Naive thymus-derived CD8-positive, alpha-beta T cell (primary cell): ENCODE measurements at places on chromosomes 1 and 21.

- no peak for DNase-seq
Observed at GRCh38 chr1:24725209-24725651, 20.0 kb upstream of the CLIC4 start.

- no peak for DNase-seq
Observed at GRCh38 chr1:110148961-110149360, 1.3 kb upstream of the SLC6A17 start.

DNA sequence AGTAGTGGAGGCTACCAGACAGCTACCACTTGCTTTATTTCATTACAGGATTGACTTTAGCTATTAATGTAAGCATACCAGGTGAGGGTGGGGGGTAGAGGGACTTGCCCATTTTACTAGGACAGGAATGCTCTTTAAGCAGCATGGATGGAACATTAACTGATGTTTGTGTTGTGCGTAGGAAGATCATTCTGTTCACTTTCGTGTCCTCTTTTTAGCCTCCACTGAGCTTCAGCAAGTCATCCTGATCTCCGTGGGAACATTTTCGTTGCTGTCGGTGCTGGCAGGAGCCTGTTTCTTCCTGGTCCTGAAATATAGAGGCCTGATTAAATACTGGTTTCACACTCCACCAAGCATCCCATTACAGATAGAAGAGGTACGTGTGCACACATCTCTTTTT lies 29.3 kb downstream of the IFNGR2 start:
- DNase-seq: no peak

- no peak for DNase-seq
Observed at GRCh38 chr1:29876441-29876840, 640.1 kb downstream of the PTPRU start.

DNA sequence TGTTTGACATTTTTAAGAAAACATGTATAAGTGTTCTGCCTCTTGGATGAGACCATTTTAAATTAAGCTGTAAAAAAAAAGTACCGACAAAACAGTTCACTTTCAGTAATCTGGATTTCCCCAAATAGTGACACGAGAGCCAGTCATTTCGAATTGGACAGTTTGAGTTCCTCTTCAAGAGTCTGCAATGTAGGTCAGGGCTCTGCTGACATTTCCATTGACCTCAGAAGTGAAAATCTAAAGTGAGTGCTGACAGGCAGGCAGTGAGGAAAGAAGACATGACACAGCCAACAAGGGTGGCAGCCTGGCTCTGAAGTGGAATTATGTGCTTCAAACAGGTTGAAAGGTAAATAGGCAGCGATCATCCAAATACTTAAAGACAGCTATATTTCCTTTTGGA lies at the start of gene IL23R:
Gene IL23R, plus strand, starts transcription at position 259 of the 400 bp plus-strand sequence. CDS start 1,667 bp downstream, outside the sequence.
- no peak for DNase-seq

DNA sequence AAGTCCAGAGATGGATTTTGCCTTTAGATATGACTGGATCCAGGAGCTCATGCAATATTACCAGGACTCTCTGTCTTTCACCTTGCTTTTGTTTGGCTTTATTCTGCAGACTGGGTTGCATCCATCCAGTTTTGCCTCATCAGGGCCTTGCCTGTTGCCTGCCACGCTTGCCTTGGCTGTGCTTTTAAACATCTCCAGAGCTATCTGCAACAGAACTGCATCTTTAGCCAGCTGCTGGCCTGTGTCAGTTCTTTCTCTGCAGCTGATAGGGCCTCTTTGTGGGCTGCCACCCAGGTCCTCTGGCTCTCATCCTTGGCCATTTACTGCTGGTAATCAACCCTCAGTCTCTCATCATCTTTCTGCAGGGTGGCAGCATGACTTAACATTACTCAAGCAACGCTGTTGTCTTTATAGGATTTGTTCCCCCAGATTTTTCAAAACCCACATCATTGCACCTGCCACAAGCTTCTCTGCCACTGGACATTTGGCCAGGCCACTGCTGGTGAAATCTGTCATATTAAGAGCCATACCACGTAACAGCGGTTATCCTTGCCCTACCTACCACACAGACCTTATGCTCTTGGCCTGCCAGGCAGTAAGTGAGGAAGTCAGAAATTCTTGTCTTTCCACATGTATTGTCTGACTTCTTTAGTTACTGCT lies 24.4 kb upstream of the HUNK start:
- DNase-seq: no peak

DNA sequence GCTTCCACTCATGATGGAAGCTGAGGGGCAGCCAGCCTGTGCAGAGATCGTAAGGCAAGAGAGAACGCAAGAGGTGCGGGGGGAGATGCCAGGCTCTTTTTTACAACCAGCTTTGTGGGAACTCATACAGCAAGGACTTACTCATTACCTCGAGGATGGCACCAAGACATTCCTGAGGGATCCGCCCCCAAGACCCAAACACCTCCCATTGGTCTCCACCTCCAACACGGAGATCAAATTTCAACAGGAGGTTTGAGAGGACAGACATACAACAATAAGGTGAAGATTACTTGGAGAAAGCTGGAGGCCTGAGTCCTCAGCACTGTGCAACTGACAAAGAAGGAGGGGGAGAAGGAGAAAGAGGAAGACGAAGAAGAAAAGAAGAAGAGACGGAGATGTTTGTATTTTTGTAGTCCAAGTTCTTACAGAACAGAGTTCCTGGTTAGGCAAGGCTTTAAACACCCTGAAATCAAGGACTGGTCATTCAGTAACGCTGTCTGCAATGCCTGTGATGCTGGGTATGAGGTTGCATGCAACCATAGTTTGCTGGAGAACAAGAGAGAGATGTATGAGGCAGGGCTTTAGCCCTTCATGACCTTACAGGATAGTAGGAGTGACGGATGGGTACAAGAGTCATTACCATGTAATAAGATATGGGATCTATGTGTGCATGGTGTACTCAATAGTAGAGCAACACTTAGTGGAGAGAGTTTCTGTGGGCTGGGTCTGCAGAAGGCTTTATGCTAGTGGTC lies 19.7 kb upstream of the GALNT2 start:
- DNase-seq: no peak

- no peak for DNase-seq
Observed at GRCh38 chr1:9877962-9878361, 32.1 kb downstream of the CTNNBIP1 start.

GRCh38 chr21:33663241-33663640 lies 20.9 kb downstream of the ITSN1 start:
- DNase-seq: no peak

- DNase-seq: no peak
Observed at GRCh38 chr1:205589046-205589445, 42.8 kb downstream of the ELK4 start.

DNA sequence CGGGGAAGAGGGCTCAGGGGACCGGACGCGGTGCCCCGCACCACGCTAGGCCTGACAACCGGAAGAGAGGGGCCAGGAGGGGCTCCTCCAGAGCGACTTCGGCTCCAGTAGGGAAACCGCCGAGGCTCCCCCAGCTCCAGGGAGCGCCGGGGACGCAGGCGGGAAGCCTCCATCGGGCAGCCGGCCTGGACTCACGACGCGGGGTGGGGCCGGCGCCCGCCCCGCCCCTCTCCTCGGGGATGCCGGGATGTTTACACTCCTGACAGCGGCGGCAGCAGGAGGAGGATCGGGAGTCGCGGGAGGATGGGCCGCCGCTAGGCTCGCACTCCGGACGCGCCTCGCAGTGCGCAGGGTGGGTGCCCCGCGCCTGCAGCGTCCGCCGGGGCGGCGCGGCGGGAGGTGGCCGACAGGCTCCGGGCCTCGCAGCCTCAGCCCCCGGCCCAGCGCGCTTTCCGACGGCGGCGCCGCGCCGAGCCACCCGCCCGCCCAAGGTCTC lies at the start of gene NEK7:
Gene NEK7, plus strand, starts transcription at position 254 of the 496 bp plus-strand sequence. CDS start 75,583 bp downstream, outside the sequence.
- peak; percentile 54 for DNase-seq

GRCh38 chr1:9717193-9718005 lies 65.9 kb downstream of the PIK3CD start:
- DNase-seq: peak; percentile 88

DNA sequence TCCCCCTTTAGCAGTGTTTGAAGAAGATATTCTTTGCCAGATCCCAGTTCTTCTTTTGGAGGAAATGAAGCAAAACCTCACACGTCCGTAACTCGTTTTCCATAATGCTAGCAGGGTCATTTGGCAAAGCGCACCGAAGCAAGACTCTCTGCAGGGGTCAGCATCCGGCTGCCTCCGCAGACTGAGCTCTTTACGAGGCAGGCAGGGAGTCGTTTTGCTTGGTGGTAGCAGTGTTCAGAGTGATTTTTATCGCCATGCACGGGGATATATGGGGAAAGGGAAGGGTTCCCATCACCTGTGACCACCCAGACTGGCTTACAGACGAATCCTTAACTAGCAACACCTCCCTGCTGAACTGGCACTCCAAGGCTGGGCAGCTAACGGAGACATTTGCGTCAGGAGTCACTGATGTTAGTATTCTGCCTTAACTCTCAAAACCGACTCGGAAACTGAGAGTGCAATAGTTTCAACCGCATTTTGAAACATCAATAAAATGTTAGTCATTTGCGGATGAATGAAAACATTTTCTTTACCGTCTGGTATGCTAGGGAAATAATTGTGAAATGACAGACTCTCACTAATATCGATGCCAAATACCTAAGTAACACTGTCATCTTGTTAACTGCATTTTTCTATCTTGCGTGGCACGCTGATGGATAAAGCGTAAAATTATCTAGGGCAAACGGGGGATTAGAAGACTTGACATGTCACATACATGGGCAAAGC lies 2.2 kb upstream of the NEGR1 start:
- DNase-seq: peak; percentile 2

DNA sequence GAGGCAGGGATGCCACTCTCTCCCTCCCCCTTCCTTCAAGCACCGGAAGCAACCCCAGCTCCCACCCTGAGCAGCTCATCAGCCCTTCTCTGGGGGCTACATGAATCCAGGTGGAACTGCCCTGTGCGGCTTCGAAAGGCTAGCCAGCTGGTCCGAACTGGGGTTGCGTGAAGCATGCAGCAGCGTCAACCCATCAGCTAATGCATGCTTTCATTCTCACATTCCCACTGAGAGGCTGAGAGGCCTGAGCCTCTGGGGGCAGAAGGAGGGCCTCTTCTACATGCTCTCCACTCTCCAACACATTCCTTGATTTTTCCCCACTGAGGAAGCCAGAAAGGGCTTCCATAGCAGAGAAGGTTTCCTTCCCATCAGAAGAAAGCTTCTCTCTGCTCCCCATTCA lies 5.6 kb downstream of the RXRG start:
- DNase-seq: no peak
